Stimulated activated CD4-positive, alpha-beta T cell treated with anti-CD3 and anti-CD28 coated beads, Interleukin-4, amount 100 ng/mL, for 48 hours (primary cell): ENCODE measurements at places on chromosomes 6 and 20.

- peak; percentile 22 for DNase-seq
Observed at GRCh38 chr6:36028088-36028876, 674 bp downstream of the MAPK14 start.

- DNase-seq = no peak
Observed at GRCh38 chr6:70479236-70479635, 65.9 kb downstream of the FAM135A start.

DNA sequence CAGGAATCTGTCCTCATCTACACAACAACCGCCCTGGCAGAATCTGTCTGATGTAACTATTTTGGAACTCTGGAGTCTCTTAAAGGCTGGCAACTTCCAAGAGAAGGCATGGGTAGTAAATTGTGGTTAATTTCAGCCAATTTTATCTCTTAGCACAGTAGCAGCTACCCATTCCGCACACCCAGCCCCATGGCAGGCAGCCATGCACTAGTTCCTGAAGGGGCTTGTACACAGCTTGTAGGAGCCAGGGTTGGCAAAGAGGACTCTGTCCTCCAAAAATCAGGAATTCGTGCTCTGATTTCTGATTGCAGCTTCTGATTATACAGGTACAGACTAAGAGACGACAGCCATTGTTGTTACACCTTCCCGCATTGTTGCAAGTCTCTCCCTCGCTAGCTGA lies 155.9 kb downstream of the RNF144B start:
- no peak for DNase-seq

- no peak for DNase-seq
Observed at GRCh38 chr20:62860391-62860923, 1.2 kb downstream of the TCFL5 start.

DNA sequence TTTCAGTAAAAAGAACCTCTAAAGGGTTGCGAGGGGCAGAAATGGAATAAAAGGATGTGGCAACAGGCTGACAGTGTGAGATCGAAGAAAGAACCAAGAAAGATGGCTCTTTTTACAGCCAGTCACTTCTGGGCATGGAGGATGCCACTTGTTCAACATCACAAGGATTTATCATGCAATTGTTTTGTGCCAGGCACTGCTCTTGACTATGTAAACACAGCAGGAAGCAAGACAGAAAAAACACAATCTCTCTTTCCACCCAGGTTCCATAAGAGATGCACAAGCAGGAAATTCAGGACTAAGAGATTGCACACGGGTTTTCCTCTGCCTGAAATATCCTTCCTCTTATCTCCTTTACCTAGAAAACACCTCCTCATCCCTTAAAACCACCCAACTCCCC lies 38.0 kb downstream of the FOXA2 start:
- no peak for DNase-seq

DNA sequence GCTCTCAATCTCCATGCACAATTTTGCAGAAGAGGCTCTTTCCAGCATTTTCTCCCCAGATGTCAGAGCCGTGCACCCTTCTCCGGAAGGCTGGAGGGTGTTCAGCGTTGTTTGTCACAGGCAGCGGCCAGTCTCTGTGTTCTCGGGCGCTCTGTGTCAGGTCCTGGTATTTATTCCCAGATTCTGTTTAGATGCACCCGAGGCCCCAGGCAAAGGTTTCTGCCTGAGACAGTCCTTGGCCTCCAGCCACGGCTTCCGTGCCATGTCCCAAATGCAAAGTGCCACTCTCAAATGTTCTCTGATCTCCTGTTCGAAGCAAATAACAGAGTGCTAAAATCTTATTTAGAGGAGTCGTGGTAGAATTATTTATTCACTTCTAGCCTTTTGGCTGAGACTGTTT lies 140.3 kb upstream of the AGPAT4 start:
- no peak for DNase-seq

- no peak for DNase-seq
Observed at GRCh38 chr6:14533446-14533845, 415.9 kb downstream of the CD83 start.

DNA sequence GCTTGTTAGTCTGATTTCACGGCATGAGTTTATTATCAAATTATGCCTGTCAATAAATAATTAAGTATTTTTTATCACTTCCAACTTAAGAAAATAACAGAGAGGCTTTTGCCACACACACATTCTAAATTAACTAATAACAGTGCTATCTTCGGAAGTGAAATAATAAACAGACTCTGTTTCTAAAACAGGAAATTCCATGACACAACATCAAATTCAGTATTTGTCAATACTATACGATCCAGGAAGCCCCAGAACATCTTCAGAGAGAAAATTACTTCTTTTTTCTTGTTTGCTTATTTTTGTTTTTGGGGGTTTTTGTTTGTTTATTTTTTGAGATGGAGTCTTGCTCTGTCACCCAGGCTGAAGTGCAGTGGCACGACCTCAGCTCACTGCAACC lies 150.7 kb upstream of the PRDM1 start:
- no peak for DNase-seq

DNA sequence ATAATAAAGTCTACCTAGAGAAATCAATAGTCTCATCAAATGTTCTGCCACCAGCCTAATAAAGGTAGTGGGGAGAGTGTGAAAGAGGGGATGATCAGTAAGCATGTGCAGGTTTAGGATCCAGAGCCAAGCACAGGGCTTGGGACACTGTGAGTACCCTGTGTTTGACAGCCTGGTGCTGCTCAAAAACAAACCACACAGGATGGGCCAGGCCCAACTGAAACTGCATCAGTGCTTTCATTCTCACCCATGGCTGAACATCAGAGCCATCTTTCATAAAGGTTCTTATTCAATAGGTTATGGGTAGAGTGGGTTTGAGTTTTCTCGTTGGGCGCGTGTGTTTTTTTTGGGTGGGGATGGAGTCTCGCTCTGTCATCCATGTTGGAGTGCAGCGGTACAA lies 87.3 kb upstream of the NHSL1 start:
- no peak for DNase-seq

GRCh38 chr20:10856237-10857015 lies 182.6 kb upstream of the JAG1 start:
- no peak for DNase-seq

DNA sequence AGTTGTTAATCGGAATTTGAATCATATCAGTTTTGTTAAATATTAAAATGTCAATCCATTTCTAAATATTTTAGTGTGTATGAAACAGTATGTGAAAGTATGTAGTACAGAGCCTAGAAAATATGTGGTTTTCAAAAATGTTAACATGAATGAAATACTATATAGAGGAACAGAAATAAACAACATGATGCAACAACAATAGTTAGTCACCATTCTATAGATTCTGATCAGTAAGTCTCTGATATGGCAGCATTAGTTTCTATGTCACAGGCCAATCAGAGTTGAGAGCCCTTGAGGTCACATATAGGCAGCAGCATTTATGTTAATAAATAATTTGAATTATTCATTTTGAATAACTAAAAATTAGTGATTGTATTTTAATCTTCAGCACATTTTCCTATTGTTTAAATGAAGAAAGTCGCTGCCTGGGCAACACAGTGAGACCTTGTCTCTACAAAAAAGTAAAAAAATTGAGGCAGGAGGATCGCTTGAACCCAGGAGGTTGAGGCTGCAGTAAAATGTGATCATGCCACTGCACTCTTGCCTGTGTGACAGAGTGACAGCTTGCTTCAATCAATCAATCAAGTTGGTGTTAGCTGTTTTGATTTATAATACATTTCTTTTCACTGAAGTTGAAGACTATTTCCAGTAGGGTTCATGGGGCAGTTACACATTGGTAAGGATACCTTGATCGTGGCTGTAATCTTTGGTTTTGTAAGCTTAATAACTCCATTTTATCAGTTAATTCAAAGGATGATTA lies 11.5 kb upstream of the MAP3K7 start:
- DNase-seq = no peak

GRCh38 chr6:34242252-34243130 lies 5.8 kb downstream of the HMGA1 start:
- no peak for DNase-seq

DNA sequence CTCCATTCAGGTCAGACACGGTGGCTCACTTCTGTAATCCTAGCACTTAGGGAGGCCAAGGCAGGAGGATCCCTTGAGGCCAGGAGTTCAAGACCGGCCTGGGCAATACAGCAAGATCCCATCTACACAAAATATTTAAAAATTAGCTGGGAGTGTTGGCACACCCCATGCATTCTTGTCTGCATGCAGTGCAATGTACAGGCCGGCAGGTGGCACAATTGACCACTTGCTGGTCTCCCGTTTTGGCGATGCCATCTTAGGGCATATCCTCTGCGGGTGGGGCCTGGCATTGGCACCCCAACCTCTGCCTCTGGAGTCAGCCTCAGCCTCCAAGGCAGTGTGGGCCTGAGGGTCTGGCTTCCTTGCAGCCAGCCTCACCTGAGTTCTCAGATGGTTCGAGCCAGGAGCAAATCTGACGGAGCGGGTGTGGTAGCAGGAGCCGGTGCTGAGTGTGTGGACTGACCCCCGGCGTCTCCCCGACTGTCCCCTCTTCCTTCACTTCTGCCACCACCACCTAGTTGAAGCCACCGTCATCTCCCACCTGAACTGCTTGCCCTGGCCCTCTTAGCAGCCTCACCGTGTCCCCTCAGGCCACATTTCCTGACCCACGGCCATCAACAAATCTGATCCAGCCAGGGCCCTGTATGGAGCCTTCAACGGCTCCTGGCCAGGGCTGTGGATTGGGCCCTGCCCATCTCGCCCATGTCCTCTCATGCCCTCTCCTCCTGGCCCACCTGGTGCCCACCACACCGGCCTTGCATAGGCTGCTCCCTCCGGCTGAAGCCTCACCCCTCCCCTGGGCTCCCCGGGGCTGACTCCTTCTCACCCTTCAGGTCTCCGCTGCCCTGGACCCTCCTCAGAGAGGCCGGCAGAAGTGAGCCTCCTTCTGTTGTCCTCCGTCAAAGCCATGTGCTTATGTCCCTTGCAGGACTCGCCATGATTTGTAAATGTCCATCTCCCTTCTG lies 44.0 kb downstream of the EFCAB8 start:
- DNase-seq = peak; percentile 67

DNA sequence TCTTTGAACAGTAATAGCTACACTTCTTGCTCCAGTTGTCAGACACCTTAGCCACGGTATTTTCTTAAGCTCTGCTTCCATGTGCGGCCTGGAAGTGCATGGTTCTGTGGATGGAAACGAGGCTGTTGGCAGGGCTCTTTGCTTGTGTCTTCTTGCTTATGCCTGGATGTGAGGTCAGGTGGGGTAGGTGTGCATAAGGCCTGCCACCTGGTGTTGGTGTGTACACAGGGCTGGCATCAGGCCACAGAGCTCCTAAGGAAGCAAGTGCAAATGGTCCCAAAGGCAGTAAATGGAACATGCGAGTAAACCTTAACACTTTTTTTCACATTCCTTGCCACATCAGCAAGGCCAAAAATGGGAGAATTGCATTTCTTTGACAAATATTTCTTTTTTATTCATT lies 158.1 kb upstream of the GMDS start:
- DNase-seq = no peak

DNA sequence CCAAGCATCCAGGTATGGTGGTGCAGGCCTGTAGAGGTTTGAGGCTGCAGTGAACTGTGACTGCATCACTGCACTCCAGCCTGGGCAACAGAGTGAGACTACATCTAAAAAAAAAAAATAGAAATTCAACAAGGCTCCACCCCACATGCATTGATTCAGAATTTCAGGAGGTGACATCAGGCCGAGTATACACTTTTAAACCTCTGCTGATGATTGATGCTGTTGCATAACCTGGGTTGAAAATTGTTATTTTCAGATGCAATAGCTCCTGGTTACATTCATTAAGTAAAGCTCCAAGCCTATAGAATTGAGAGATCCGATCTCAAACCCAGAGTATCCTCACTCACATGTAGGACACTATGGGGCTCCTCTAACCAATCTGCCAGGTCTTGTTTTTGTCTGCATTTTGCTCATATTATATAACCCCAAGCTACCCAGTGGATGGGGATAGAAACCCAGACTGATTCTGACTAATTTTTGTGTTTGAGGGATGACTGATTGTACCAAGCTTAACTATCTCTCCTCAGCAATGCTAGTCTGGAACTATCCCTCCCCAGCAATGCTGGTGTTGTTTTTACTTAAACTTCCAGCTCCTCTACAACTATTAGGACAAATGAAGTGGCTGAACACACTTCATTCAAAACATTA lies 123.5 kb upstream of the PREP start:
- DNase-seq = no peak

DNA sequence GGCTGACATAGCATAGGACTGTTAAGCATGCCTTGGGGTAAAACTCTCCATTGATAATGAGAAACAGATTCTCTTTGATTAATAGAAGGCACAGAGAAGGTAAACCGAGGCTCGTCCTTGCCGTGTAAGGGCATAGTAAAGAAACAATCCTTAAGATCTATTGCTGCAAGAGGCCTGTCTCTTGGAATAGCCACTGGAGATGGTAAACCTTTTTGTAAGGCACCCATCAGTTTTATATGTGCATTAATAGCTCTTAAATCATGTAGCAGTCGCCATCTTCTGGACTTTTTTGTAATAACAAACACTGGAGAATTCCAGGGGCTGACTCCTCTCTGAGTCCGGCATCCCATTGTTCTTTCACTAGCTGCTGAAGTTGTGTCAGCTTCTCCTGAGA lies 8.4 kb upstream of the ABHD12 start:
- DNase-seq = no peak

DNA sequence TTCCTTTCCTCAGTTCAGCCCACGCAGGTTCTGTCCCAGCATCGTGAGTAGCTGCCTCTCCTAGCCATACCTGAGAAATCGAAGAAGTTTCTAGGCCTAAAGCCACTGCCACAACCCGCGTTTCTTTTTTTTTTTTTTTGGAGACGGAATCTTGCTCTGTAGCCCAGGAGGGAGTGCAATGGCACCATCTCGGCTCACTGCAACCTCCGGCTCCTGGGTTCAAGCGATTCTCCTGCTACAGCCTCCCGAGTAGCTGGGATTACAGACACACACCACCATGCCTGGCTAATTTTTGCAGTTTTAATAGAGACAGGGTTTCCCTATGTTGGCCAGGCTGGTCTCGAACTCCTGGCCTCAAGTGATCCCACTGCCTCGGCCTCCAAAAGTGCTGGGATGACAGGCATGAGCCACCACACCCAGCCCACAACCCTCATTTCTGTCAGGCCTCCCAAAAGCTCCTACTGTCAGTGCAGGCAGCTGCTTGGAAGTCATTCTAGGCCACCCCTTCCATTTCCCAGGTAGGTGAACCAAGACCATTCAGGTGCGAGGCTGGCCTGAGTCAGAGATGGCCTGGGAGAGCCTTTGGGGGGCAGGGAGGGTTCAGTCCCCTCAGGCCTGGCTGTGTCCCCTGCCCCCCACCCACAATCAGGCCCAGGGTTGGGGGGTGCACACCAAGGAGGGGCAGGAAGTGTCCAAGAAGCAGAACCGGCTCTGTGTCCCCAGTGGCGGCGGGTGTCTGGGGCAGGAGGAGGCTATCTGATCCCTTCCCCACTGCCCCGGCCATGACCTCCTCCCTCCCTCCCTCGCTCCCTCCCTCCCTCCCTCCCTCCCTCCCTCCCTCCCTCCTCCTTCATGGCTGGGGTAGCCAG lies 47.2 kb downstream of the NOL4L start:
- DNase-seq = no peak

DNA sequence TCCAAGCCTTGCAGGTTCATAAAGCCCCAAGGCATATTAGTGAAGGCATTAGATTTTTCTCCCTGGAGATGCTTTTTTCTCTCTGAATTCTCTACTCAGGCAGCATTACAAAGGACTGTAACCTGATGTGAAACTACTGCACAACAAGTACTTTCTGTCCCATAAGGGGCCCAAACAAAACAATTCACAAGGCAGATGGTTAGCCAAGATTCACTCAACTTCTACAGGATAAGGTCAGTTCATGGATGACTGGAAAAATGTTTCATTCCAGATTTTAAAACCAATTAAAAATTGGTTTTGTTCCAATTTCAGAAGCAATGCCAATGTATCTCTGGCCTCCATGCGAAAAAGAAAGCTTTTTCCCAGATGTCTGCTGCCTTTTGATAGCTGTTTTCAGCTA lies 181.8 kb downstream of the KHDC1L start:
- no peak for DNase-seq

GRCh38 chr20:39960522-39961428 lies 728.3 kb downstream of the MAFB start:
- no peak for DNase-seq
